ENCODE measurements at places on chromosomes 16 and 17.

- peak; percentile 60 for DNase-seq
Measured at GRCh38 chr16:67537270-67537635, 8.6 kb downstream of the RIPOR1 start.

DNA sequence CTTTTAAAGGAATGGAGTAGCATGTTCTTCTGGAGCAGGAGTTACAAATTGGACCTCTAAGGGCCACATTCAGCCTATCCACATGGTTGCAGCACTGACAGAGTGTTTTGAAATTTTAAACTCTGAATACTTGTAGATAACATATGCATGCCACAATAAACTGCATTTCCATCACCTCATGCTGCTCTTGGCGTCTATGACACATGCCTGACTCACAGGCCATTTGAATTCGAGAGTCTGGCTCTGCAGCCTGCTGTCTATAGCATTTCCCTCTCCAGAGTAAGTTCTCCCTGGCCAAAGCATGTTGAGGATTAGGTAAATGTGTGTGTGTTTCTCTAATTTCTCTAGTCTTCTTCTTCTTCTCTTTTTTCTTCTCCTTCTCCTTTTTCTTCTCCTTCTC lies 28.7 kb upstream of the MYOCD start:
- no peak for DNase-seq

- peak; percentile 61 for DNase-seq
Measured at GRCh38 chr17:75864448-75864871, 9.3 kb upstream of the WBP2 start.

- no peak for DNase-seq
Measured at GRCh38 chr17:77572851-77573250, 385.7 kb upstream of the TNRC6C start.

DNA sequence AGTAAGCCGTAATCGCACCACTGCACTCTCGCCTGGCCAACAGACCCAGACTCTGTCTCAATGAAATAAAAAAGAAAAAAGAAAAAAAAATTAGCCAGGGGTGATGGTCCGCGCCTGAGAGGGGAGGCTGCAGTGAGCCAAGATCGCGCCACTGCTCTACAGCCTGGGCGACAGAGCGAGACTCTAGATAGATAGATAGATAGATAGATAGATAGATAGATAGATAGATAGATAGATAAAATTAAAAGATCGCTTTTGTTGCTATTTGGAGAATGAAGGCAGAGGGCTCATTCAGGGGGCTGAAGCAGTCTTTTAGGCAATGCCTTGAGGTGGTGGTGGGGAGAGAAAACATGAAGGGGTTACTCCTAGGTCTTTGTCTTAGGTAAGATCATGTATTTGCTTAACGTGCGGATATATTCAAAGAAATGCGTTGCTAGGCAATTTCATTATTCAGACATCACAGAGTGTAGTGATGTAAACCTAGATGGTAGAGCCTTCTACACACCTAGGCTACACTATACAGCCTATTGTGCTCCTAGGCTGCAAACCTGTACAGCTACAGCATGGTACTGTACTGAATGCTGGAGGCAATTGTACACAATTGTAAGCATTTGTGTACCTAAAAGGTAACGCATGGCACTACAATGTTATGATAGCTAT lies 4.3 kb upstream of the HES7 start:
- DNase-seq = no peak

- DNase-seq = peak; percentile 56
Measured at GRCh38 chr17:47693731-47694580, at the start of gene TBKBP1. TSS of gene TBKBP1 (plus strand) at chr17:47694161. CDS start at chr17:47696113, 1,952 bp downstream.

DNA sequence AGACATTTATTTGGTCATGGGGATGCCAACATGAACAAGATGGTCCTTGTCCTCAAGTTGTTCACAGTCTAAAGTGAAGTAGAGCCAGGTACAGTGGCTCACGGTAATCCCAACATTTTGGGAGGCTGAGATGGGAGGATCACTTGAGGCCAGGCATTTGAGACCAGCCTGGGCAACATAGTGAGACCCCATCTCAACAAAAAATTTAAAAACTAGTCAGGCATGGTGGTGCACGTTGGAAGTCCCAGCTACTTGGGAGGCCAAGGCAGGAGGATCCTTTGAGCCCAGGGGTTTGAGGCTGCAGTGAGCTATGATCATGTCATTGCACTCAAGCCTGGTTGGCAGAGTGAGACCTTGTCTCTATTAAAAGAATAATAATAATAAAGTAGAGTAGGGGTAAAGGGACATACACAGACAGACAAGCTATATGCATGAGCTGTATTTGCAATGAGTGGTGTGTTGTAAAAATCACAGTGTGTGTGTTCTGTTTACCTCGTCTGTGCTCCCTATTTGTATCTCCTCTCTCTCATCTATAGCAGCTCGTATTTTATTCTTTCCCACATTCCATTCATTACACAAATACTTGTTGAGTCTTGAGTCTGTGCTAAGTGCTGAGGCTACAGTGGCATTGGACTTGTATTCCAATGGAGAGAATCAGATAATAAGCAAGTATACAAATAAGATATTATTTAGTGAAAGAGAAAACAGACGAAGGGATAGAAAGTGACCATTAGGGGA lies 73.9 kb upstream of the DHX40 start:
- no peak for DNase-seq

DNA sequence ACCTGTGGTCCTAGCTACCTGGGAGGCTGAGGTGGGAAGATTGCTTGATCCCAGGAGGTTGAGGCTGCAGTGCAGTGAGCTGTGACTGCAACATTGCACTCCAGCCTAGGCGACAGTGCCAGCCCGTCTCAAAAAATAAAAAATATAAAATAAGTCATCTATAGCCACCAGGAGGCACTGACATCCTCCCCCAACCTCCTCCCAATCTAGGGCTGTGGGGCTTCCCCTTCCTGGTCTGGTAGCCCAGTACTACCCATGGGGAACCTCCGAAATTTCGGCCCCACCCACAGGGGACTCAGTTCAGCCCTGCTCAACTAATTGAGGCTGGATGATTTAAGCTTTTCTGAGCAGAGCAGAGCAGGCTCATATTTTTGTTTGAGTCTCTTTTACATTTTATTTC lies 3.2 kb downstream of the ZSCAN10 start:
- peak; percentile 85 for DNase-seq

DNA sequence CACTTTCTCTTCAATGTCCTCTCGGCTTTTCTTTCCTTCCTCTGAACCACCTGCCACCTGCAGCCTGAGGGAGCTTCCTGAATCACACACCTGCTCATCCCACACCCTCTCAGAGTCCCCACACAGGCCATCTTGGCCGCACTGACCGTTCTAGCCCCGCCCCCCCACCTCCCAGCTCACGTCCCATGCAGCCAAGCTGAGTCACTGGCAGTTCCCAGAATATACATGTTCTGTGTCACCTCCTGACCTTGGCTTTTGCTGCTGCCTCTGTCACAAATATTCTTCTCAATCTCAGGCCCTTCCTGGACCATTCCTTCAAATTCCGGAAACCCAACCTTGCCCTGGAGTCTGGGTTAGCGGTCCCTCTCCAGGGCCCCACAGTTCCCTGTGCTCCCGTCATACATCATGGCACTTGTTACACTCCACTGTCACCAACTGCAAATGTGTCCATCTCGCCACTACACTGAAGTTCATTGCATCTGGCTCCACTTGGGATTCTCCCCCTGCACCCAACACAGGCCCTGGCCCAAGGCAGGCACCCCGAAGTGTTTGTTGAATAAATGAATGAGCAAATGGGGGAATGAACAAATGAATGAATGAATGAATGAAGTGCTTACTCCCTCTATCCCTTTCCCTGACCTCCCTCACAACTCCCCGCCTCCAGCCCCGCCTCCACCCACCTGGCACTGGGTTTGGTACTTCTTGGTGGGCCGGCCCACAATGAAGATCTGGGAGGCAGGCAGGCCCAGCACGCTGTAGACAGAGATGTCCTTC lies 12.8 kb downstream of the PIMREG start:
- no peak for DNase-seq

- DNase-seq = no peak
Measured at GRCh38 chr16:11363927-11364258, 18.6 kb downstream of the RMI2 start.

GRCh38 chr17:74954665-74955421 lies 17.7 kb downstream of the HID1 start:
- DNase-seq = no peak

- DNase-seq = peak; percentile 78
Measured at GRCh38 chr17:79741751-79742588, 11.2 kb downstream of the ENPP7 start.

DNA sequence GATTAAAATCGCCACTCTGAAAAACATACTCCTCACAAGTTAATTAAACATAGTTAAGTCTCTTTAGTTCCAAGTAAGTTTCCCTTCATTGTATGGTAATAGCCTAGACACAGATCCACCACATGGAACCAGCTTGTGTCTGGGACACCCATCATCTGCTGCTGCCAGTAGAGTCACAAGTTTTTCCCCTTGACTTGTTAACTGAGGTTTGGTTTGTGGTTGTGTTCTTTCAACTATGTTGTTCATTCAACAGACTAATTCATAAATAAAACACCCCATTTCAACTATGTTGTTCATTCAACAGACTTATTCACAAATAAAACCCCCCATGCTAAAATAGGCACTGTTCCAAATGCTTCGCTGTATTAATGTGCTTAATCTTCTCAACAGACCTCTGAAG lies 24.4 kb downstream of the YWHAE start:
- no peak for DNase-seq

- no peak for DNase-seq
Measured at GRCh38 chr16:84597931-84598351, 19.9 kb downstream of the COTL1 start.

DNA sequence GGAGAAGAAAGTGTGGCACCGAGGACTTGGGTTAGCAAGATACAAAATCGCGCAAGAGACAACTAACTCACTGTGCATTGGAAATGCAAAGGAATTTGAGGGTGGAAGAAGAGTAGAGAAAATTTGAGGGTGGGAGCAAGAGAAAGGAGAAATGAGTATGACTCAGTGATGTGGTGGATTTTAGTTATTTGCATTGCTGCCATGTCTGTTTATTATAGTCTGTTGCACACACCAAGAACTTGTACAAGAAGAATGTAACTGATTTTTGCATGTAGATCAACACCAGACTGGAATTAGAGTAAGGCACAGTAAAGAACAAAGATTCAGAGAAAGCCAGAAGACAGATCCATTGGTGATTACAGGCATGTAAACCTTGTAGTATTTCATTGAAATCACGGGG lies 71.6 kb upstream of the SMIM36 start:
- no peak for DNase-seq

- no peak for DNase-seq
Measured at GRCh38 chr17:40112718-40113109, 9.1 kb upstream of the MSL1 start.

- DNase-seq = peak; percentile 6
Measured at GRCh38 chr16:67865318-67865717, 7.5 kb upstream of the EDC4 start.

GRCh38 chr16:78896280-78896679 lies 704.3 kb downstream of the MAF start:
- peak; percentile 70 for DNase-seq

- no peak for DNase-seq
Measured at GRCh38 chr17:35780950-35781349, 14.5 kb downstream of the MMP28 start.

DNA sequence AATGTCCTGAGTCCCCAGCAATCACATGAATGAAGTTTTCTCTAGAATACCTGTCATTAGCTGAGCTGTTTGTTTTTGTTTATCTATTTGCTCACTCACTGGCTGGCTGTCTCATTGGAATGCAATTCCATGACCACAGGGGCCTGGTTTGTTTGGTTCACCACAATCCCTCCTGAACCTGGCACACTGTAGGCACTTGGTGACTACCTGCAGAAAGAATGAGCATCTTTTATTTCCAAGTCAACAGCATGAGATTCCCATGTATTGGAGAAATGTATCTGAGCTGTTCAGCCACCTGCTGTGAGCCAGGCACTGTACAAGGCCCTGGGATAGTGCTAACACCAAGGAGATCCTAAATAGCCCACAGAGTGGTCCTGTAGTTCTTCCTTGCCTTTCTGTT lies 345.1 kb downstream of the XYLT1 start:
- no peak for DNase-seq

DNA sequence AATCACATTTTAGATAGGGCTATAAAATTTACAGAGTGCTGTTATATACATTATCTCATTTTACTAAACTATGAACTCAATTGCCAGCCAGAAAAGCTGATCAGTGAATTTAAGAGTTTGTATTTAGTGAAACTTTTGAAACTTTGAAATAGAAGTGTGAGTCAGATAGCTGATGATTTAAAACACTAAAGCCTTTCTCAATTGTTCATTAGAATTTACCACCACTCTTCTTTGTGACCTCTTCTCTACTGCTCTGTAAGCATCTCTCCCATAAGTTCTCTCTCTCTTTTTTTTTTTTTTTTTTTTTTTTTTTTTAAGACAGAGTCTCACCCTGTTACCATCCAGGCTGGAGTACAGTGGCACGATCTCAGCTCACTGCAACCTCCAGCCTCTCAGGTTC lies 43.7 kb downstream of the GOSR1 start:
- DNase-seq = no peak

DNA sequence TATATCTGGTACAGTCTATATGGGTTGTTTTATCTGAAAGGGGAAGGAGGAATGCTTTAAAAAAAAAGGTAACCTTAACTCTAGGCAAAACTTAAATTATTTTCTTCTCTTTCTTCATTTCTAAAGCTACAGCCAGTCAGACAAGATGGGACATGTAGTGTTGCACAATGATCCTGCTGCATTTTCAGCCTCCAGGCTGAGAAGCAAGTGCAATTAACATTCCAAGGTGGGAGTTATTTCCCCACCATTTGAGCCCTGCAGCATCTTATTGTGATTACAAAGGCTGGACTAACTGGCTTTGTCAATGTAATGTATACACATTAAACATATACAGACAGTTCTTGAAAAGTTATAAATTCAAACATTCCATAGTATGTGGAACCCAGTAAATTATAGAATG lies 22.6 kb upstream of the NF1 start:
- DNase-seq = no peak

DNA sequence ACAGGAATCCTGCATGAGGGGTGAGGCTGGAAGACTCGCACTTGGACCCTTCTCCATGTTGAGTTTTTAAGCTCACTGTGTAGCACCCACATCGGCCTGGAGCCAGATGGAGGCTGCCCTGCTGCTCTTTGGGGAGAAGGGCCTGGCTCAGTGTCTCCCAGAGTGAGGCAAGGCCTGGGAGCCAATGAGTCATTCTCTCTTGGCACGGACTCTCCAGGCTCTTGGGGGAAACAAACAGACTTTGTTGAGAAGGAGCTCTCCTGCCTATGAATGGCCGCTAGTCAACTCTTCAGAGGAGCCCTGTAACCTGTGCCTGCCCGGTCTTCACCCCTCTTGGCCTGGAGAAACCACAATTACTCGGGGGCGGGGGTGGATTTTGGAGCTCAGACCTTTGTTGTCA lies 50.8 kb upstream of the MAF start:
- no peak for DNase-seq
